Ascending aorta (tissue), 2 donors: ENCODE measurements at places on chromosomes 6 and 20.

DNA sequence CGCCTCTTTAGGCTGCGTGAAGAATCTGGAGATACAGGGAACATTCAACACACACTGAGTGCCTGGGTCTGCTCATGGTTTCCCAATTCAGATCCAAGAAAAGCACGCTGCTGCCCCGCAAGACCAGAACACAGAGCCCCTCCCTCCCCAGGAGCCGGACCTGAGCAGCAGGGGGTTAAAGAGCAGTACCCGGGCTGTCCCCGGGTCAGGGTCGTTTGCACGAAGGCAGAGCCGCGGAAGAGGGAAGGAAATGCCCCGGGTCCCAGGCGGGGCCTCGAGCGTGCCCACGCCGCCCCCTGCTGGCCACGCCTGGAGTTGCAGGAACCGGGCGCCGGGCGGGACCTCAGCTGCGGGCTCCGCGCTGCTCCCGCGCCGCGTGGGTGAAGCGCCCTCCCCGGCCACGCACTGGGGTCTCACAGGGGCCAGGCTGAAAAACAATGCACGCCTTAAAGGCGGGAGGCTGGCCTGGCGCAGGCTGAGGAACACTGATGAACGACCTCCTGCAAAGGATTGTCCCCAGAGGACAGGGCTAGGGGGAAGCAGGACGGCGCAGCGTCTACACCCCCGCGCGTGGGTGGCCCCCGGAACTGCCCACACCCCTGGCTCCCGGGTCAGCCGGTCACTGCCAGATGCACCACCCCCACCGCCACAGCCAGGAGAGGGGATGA lies 48.9 kb downstream of the ANKRD60 start:
- DNase-seq, result peak; percentile 74
- H3K36me3 ChIP-seq, result no peaks in the 10 kb centered on the region
- H3K27ac ChIP-seq, result no peak overlapping the region

GRCh38 chr6:56752534-56752933 lies 109.8 kb upstream of the DST start:
- peaks cover 46% of the 10 kb centered on the region for H3K4me1 ChIP-seq
- no peaks in the 10 kb centered on the region for H3K27me3 ChIP-seq
- H3K4me3 ChIP-seq, result no peak overlapping the region
- no peak for DNase-seq
- H3K27ac ChIP-seq, result no peak overlapping the region

GRCh38 chr20:44706301-44707017 lies 8.7 kb upstream of the CCN5 start:
- H3K4me1 ChIP-seq, result peaks cover 40% of the 10 kb centered on the region
- no peaks in the 10 kb centered on the region for H3K27me3 ChIP-seq
- H3K36me3 ChIP-seq, result no peaks in the 10 kb centered on the region
- H3K27ac ChIP-seq, result peak overlapping the region; percentile 93

GRCh38 chr6:101000341-101000740 lies 119.2 kb upstream of the ASCC3 start:
- H3K36me3 ChIP-seq, result no peaks in the 10 kb centered on the region
- H3K4me3 ChIP-seq, result no peak overlapping the region
- H3K27me3 ChIP-seq, result no peaks in the 10 kb centered on the region
- H3K27ac ChIP-seq, result no peak overlapping the region
- no peaks in the 10 kb centered on the region for H3K4me1 ChIP-seq
- no peak for DNase-seq

DNA sequence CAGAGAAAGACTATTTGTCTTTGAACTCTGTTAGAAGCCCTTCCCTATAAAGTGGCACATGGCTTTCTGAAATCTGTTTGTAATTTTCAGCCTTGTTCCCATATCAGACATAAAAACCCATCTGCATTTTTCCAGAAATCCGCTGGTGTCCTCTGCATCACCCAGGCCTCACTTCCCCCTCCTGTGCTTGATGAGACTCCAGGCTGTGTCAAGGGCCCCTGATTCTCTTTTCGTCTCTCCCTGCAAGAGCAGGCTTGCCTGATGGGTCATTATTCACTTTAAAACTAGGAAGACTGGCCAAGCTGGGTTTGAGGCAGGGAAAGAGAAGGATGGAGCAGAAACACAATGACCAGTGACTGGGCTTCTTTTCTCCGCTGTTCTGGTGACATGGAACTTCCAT lies 10.6 kb upstream of the PROKR2 start:
- H3K4me3 ChIP-seq, result no peak overlapping the region
- no peak for DNase-seq
- no peaks in the 10 kb centered on the region for H3K4me1 ChIP-seq
- no peak overlapping the region for H3K27ac ChIP-seq

- H3K4me3 ChIP-seq, result no peak overlapping the region
- H3K27me3 ChIP-seq, result no peaks in the 10 kb centered on the region
- no peak overlapping the region for H3K27ac ChIP-seq
- no peak for DNase-seq
These were observed 46.5 kb downstream of the PLCG1 start for GRCh38 chr20:41183831-41184230.

GRCh38 chr20:41531518-41532275 lies 86.5 kb downstream of the CHD6 start:
- peaks cover 13% of the 10 kb centered on the region for H3K4me1 ChIP-seq
- H3K36me3 ChIP-seq, result peaks cover 6% of the 10 kb centered on the region
- no peak overlapping the region for H3K4me3 ChIP-seq
- DNase-seq, result no peak

- H3K27ac ChIP-seq, result no peak overlapping the region
- H3K36me3 ChIP-seq, result no peaks in the 10 kb centered on the region
- no peak for DNase-seq
- H3K4me3 ChIP-seq, result no peak overlapping the region
These were observed 598.9 kb downstream of the RFPL4B start for GRCh38 chr6:112946051-112946450.

DNA sequence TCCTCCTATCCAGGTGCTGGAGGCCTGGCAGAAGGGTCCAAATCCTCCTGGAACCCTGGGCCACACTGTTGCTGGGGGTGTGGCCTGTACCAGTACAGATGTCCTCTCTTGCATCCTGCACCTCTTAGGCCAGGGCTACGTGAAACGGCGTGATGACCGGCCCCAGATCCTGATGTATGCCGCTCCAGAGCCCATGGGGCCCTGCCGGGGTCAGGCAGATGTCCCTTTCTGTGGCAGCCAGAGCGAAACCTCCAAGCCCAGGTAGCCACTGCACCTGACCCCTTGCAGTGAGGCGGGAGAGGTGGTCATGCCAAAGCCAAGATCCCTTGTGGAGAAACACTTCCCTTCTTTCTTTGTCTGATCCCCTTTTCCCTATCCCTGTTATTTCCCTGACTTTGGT lies 14.2 kb downstream of the DNPH1 start:
- peaks cover 47% of the 10 kb centered on the region for H3K36me3 ChIP-seq
- H3K4me3 ChIP-seq, result no peak overlapping the region
- H3K27me3 ChIP-seq, result no peaks in the 10 kb centered on the region
- H3K4me1 ChIP-seq, result no peaks in the 10 kb centered on the region
- DNase-seq, result no peak

- no peaks in the 10 kb centered on the region for H3K4me1 ChIP-seq
- no peak for DNase-seq
- no peak overlapping the region for H3K27ac ChIP-seq
- no peaks in the 10 kb centered on the region for H3K27me3 ChIP-seq
These were observed 4.7 kb upstream of the SLC22A2 start for GRCh38 chr6:160263196-160263939.

DNA sequence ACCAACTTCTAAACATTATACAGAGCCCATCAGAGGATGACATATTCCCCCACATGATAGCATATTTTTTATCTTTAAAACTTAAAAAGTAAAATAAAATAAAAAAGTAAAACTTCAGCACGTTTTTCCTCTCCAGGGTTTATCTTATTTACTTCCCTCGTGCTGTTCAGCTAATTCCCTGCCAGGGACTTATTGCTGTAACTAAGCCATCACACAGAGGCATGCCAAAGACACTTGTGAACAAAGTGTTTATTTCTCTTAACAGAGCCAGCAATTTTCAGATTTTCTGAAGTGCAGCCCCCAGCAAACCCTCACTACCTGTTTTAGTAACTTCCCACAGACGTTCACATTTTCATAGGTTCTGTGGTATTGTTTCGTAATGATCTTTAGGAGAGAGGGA lies 293.8 kb downstream of the ZNF217 start:
- no peak overlapping the region for H3K27ac ChIP-seq
- no peaks in the 10 kb centered on the region for H3K4me1 ChIP-seq
- no peaks in the 10 kb centered on the region for H3K36me3 ChIP-seq
- DNase-seq, result no peak
- no peaks in the 10 kb centered on the region for H3K27me3 ChIP-seq

GRCh38 chr6:110357664-110358552 lies at the start of gene METTL24:
METTL24 (minus strand) TSS chr6:110358349; CDS start chr6:110358272, 77 bp downstream.
- H3K36me3 ChIP-seq, result no peaks in the 10 kb centered on the region
- H3K4me3 ChIP-seq, result peak within 1 kb of the TSS; percentile 72
- DNase-seq, result no peak
- H3K27me3 ChIP-seq, result no peaks in the 10 kb centered on the region
- H3K4me1 ChIP-seq, result peaks cover 6% of the 10 kb centered on the region

DNA sequence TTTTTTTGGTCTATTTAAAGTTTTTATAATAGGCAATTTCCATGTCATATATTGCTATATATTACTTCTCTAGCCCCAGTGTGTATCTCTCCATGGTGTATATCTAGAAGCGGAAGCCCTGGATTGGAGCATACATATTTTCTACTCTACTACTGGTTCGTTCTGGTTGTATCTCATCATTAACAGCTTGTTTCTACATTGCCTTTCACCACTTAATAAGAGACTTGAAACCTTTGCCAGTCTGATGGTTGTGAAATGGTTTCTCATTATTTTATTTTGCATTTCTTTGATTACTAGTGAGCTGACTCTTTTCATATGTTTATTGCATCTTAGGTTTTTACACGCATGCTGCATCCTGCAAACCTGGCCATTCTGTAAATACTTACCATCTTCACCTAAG lies 3.6 kb downstream of the DSTN start:
- DNase-seq, result no peak
- H3K4me3 ChIP-seq, result peak overlapping the region; percentile 99
- H3K27me3 ChIP-seq, result no peaks in the 10 kb centered on the region
- no peaks in the 10 kb centered on the region for H3K4me1 ChIP-seq

GRCh38 chr6:82178077-82178758 lies 69.3 kb downstream of the IBTK start:
- H3K27ac ChIP-seq, result no peak overlapping the region
- peaks cover 43% of the 10 kb centered on the region for H3K36me3 ChIP-seq

DNA sequence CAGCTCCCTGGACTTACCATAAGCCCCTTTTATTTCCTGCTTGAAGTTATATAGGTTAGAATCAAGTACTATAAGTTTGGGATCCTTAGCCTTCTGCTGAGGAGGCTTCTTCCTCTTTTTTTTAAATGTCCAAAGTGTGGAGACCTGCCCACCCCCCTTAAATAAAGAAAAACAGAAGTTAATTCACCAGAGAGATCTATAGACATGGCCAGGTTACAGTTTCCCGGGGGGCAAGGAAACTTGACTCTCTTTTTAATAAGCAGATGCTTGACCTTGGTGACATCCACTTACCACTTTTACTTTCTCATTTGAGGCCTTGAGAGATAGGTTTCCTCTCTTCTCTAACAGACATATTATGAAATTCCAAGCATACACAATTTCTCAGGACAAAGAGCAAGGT lies 88.3 kb downstream of the BMP2 start:
- DNase-seq, result no peak
- H3K36me3 ChIP-seq, result no peaks in the 10 kb centered on the region
- no peak overlapping the region for H3K4me3 ChIP-seq
- no peaks in the 10 kb centered on the region for H3K4me1 ChIP-seq
- no peaks in the 10 kb centered on the region for H3K27me3 ChIP-seq

GRCh38 chr6:169190970-169191369 lies 62.7 kb downstream of the THBS2 start:
- no peaks in the 10 kb centered on the region for H3K27me3 ChIP-seq
- H3K27ac ChIP-seq, result peak overlapping the region; percentile 87
- H3K4me1 ChIP-seq, result peaks cover 39% of the 10 kb centered on the region
- H3K36me3 ChIP-seq, result no peaks in the 10 kb centered on the region
- peak; percentile 62 for DNase-seq
- peak overlapping the region; percentile 24 for H3K4me3 ChIP-seq

DNA sequence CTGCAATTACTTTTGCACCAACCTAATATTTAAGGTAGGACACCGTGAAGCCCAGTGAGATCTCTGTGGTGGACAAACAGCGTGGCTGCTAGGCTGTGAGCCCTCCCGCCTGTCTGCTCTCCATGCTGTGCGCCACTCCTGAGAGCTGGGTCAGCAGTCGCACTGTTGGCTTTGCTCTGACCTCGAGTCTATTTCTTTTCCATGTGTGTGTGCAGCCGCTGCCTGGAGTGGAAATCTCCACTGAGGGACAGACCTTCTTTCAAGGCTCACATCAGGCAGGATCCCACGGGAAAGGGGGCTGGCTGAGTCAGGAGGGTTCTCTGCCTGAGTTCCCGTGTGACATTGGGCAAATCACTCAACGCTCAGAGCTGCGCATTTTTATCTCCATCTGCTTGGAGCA lies 27.1 kb downstream of the RIPOR3 start:
- no peaks in the 10 kb centered on the region for H3K36me3 ChIP-seq
- H3K27me3 ChIP-seq, result no peaks in the 10 kb centered on the region
- H3K4me1 ChIP-seq, result no peaks in the 10 kb centered on the region
- no peak overlapping the region for H3K27ac ChIP-seq
- DNase-seq, result no peak

DNA sequence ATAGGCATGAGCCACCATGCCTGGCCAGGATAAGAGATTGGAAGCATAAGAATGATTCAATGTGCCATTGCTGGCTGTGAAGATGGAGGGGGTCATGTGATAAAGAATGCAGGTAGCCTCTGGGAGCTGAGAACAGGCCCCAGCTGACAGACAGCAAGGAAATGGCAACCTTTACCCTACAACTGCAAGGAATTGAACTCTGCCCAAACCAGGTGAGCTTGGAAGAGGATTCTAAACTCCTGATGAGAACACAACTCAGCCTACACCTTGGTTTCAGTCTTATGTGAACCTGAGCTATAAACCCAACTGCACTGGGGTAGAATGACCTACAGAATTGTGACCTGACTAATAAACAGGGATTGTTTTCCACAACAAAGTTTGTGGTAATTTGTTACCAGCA lies 82.0 kb upstream of the AKIRIN2 start:
- H3K36me3 ChIP-seq, result no peaks in the 10 kb centered on the region
- H3K4me1 ChIP-seq, result no peaks in the 10 kb centered on the region
- H3K4me3 ChIP-seq, result no peak overlapping the region
- no peak for DNase-seq
- no peak overlapping the region for H3K27ac ChIP-seq

- H3K4me3 ChIP-seq, result no peak overlapping the region
- peaks cover 21% of the 10 kb centered on the region for H3K36me3 ChIP-seq
- H3K4me1 ChIP-seq, result peaks cover 21% of the 10 kb centered on the region
- H3K27ac ChIP-seq, result peak overlapping the region; percentile 41
These were observed 46.2 kb downstream of the CDS2 start for GRCh38 chr20:5172903-5173463.

DNA sequence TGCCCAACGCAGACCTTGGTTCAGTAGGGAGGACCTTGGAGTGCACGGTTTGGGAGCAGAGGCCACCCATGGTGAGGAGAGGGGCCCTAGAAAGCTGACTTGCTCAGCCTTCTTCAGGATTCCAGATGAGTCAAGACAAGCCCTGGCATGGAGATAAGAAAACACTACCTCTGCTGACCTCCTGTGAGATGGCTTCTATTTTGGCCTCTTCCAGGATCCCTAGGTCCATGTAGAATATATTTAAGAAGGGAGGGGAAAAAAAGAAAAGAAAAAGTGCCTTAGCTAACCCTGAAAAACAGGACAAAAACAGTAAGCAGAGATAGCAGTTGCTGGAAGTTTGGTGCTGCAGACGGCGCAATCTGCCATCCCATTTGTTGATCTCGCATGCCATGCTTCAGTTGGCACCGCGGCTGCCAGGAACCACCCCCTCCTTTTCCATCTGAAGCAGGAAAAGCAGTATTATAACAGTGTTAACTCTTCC lies 100.0 kb downstream of the ARMC2 start:
- peak overlapping the region; percentile 91 for H3K27ac ChIP-seq
- H3K36me3 ChIP-seq, result no peaks in the 10 kb centered on the region
- peaks cover 8% of the 10 kb centered on the region for H3K4me1 ChIP-seq
- no peak overlapping the region for H3K4me3 ChIP-seq
